Hematopoietic multipotent progenitor cell treated with erythropoietin and hydrocortisone succinate and interleukin-3 and kit ligand, for 6 days (in vitro differentiated cells): ENCODE measurements at places on chromosomes 13 and 19.

DNA sequence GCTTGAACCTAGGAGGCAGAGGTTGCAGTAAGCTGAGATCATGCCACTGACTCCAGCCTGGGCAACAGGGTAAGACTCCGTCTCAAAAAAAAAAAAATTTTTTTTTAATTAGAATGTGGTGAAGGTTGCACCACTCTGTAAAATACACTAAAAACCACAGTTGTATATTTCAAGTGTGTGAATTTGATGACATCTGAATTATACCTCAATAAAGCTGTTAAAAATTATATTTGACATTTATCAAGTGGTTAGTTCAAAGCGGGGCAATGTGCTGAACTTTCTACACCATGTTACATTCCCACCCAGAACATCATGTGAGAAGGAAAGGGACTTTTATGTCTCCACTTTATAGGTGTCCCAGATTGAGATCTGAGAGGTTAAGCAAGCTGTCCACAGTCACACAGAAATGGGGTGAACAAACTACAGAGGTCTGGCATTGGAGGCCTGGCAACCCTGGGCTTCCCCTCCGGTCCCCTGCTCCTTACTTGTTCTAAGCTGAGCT is 5.9 kb upstream of the S1PR5 start:
- DNase-seq: no peak

DNA sequence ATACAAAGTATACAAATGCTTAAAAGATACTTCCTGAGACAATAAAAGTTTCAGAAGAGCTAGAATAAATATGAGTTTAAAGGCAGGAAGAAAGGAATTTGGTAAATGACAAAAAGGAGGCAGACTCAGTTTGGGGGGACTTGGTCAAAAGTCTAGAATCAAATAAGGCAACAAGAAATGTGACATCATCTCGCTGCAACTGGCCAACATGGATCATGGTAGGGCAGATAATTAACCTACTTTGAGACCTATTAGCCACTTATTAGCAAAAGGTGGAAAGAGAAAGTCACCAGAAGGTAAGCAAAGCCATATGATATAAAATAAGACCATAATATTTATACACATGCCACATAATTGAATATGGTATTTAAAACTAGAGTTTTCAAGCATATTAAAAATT is 5.3 kb downstream of the USP12 start:
- no peak for DNase-seq

DNA sequence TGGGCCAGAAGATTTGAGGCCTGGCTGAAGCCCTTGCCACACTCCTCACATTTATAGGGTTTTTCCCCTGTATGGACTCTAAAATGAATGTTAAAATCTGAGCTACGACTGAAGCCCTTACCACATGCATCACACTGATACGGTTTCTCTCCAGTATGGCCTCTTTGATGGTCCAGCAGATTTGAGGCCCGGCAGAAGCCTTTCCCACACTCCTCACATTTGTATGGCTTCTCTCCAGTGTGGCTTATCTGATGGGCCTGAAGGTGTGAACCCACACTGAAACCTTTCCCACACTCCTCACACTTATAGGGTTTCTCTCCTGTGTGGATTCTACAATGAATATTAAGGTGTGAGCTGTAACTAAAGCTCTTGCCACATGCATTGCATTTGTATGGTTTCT is 21.0 kb downstream of the ZNF45 start:
- DNase-seq: no peak

DNA sequence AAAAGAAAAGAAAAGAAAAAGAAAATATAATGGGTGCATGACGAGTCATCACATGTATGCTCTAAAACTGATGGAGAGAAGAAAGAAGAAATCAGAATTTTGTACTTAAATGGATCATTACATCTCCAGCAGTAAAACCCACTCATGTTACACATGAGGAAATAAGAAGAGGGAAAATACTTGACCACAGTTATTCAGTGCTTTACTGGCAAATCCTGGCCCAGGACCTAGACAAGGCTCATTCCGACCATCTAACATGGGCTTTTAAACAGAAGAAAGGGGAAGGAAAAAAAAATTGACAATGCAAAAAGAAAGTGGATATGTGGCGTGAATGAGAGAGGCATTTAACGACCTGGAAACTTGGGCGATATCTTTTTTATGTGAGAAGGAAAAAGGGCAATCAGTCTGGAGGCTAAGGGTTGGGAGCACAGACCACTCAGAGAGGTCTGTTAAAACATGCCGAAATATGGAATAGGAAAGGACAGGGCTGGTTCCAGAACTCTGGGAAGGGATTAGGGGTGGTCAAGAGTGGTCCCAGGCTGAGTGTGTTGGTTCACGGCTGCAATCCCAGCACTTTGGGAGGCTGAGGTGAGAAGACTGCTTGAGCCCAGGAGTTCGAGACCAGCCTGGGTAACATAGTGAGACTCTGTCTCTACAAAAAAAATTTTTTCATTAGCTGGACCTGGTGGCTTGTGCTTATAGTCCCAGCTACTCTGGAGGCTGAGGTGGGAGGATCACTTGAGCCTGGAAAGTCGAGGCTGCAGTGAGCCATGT is 1.6 kb downstream of the SIGLECL1 start:
- no peak for DNase-seq
